NCI-H1417 (cell line): ENCODE measurements at places on chromosomes 16 and 17.

DNA sequence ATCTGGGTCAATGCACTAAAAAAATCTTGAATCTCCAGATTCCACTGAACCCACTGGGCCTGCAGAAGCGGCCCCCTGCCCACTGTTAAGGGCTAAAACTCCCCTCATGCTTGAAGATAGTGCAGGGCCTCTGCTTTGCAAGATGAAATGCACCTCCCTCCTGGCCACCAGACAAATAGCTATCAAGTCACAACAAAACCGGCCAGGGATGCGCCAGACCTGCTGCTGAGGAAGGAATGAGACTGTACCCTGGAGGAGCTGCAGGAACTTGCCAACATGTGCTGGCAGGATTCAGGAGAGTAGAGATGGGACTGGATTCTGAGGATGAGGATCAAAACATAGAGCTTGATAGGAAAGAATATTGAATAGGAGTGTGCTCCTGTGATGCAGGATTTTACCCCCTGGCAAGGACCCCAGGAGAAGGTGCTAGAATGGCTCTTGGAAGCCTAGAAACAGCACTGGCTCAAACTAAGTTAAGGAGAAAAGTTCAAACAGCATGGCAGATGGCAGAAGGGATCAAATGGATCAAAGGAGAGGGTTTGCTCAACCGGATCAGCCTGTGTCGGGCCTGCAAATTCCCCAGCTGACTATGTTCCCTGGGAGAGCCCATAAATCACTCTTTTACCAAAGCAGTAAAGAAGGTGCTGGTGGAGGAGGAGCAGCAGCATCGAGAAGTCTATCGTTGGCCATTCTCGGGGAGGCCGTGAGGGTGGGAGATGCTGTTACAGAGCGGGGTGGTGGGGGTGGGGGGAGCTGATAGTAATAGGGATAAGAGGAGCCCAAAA lies 27.2 kb upstream of the XYLT2 start:
- DNase-seq, result no peak

GRCh38 chr16:27230562-27231001 lies 27.3 kb downstream of the KDM8 start:
- no peak for DNase-seq

- peak; percentile 67 for DNase-seq
Measured at GRCh38 chr17:28744104-28744971, 527 bp downstream of the TRAF4 start.

- DNase-seq, result no peak
Measured at GRCh38 chr16:87075319-87075860, 241.8 kb downstream of the C16orf95 start.

DNA sequence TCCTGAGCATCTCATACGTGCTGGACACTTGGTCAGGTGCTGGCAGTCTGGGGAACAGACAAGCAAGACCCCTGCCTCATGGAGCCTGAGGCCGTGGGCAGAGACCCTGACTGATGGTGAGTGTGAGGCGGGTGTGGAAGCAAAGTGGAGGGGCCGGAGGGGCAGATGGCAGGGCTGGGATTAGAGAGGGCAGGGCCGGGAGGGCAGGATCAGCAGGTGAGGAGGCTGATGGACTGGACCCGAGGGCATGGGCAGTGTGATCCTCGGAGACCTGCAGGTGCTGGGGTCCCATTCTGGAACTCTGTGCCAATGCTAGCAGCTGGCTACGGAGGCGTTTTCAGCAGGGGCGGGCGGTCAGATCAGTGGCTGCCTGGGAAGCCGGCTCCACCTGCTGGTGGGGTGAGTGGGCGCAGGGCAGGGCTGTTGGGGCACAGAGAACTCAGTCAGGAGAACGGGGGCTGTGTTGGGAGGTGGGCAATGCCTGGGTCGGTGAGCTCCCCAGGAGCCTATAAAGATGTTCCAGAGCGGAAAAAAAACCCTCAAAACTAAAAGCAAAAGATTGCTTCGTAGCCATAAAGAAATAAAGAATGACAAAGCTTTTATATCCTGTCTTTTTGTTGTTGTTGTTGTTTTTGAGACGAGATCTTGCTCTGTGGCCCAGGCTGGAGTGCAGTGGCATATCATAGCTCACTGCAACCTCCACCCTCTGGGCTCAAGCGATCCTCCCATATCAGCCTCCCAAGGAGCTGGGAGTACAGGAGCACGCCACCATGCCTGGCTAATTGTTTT lies 8.9 kb upstream of the C16orf74 start:
- DNase-seq, result no peak

DNA sequence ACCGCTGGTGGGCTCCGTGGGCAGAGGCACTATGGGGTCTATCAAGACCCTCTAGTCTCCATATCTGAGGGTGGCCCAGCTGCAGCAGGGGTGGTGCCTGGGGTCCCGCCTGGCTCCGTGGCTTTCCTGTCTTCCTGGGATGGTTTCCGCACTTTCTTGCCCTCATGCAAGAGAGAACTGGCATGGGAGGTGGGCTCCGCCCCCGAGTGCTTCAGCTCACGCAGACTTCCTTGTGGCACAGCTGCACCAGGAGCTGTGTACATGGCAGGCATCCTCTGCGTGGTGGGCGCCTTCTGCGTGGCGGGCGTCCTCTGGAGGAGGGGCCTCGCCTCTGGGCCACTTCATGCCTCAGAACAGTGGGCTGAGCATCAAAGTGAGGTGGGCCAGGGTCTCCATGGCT lies 73.1 kb downstream of the LMF1 start:
- no peak for DNase-seq

DNA sequence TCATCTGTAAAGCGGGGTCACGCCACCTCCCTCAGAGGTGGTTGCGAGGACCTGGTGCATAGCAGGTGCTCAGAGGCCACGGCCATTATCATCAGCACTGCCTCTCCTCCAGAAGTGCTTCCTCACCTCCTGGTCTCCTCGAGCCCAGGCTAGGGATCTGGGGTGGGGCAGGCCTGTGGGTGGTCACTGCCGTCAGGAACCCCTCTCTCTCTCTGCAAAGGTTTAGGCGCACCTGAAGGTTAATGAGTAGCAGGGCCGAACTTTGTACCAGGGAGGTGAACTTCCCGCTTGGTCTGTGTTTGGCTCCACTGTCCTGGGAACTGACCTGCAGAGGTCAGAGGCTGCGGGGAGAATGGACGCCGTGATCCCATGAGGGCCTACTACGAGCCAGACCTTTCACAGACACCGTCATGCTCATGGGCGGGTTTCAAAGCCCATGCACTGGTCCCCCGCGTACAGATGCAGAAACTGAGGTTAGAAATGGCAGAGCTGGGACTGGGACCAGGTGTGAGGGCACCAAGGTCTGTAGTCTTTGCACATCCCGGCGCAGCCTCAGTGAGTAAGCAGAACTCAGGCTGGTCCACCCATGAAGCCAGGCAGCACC lies 13.8 kb downstream of the JUP start:
- no peak for DNase-seq

GRCh38 chr16:88882358-88883030 lies 16.0 kb upstream of the PABPN1L start:
- no peak for DNase-seq

GRCh38 chr17:12613566-12613965 lies 52.1 kb upstream of the MYOCD start:
- no peak for DNase-seq

DNA sequence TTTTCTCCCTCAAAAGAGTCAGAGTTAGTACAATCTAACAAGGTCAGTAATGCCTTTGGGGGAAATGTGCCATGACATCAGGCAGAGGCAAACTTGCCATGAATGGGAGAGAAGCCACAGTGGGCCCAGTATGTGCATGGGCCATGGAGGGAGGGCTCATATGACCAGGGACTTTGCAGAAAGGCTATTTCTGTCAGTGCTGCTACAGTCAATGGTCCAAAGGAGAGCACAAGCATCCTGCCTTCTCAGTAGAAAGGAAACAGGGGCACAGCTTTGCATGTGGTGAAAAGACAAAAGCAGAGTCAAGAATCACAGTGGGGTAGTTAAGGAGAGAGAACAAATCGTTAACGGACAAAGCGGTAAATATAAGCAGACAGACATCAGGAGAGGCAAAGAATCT lies 11.2 kb upstream of the CORO6 start:
- no peak for DNase-seq

DNA sequence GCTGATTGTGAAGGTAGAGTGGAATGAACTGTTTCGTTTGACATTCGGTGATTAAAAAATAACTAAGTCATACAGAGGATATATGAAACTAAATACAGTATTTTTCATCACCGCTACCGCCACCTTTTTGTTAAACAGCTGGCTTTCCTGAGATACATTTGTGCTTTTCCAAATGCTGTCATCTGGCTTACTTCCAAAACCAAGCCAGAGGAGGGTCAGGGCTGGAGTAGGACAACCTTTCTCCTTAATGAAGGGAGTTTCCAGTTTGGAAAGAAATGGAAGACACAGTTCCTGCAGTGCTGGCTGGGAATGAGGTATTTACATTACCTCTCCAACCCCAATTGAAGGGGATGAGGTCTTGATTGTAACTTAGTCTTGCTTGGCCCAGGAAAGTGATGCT lies 3.2 kb downstream of the TNRC6C start:
- DNase-seq, result no peak

DNA sequence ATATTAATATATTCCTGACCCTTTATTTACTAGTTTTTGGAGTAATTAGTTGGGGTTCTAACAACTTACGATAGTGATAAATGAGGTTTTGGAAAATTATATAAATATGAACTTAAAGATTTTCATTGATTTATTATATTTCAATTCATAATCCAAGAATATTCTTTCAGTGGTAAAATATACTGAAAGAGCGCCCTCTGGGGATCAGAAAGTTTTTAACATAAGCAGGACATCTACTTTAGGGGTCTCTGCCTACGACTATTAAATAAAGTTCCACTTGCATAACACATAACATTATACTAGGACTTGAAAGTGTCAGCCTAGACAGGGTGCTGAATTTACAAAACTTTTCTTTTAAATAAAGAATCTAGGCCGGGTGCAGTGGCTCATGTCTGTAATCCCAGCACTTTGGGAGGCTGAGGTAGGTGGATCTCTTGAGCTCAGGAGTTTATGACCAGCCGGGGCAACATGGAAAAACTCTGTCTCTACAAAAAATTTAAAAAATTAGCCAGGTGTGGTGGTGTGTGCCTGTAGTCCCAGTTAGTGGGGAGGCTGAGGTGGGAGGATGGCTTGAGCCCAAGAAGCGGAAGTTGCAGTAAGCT lies 15.6 kb downstream of the RFWD3 start:
- DNase-seq, result no peak
